Mesenchymal stem cell (in vitro differentiated cells and primary cell): ENCODE measurements at places on chromosomes 7 and 10.

DNA sequence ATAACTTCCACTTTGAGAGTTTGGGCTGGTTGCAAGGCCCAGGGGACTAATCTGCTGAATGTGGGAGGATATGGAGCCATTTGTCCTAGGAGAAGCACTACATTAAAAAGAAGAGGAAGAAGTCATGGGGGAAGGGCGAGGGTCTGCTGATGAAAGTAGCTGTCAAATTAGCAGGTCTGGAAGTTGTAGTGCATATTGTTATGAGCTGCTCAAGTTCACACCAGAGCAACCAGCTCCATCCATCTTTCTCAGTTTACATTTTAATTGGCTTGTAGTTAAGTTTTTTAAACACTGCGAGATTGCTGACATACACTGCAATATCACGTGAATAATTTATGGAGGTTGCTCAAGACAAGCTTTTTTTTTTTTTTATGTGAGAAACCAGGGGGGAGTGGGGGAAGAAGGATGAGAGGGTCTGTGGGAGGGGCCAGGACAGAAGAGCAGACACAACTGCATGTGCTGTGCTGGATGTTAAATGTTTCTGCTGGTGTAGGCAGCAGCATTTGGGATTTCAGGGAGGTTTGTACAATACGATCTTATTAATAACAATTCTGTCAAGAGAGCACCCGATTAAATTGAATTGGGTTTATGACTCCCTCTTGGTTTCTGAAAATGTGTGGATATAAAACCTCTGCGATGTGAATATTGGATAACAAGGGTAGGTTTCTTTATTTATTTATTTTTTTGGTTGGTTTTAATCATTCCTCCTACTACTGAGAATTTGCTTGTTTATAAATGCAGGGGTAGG lies 759.0 kb upstream of the GALNT17 start:
- no peak for DNase-seq

GRCh38 chr10:35225204-35225603 lies 98.6 kb downstream of the CREM start:
- no peak for DNase-seq

DNA sequence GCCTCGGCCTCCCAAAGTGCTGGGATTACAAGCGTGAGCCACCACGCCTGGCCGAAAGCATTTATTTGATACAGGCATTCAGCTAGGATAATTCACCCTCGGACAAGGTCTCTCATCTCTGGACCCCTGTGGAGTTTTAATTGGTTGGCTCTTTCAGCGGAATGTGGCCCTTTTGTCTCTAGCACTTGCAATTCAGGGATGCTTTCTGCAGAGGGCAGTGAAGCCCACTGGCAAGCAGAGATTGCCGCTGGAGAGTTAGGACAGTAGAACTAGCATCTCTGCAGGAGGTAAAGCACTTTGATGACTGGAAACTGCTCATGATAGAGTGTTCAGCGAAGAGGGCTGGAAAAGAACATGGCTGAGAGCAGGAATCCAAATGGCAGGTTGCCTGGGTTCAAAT lies 62.0 kb downstream of the SUFU start:
- no peak for DNase-seq

DNA sequence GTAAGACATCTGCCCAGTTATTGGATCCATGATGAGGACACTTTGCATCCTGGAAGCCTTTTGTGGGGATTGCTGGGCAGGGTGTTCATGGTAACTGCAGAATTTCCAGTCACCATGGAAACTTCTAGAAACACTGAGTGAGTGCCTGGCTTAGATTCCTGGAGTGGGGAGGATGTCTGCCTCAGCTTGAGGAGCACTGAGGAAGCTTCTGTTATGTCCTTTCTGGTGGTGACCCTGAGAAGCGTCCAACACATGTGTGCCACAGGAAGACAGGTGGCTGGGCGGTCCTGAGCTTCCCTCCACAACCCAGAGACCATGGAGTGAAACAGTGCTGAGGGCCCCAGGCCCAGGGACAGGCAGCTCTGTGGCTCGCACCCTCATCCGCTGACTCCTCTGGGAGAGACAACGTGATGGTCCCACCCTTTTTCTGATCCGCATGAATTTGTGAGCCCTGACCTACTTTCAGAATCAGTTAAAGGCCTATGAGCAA lies 191.8 kb upstream of the CXCL12 start:
- DNase-seq = peak; percentile 3

DNA sequence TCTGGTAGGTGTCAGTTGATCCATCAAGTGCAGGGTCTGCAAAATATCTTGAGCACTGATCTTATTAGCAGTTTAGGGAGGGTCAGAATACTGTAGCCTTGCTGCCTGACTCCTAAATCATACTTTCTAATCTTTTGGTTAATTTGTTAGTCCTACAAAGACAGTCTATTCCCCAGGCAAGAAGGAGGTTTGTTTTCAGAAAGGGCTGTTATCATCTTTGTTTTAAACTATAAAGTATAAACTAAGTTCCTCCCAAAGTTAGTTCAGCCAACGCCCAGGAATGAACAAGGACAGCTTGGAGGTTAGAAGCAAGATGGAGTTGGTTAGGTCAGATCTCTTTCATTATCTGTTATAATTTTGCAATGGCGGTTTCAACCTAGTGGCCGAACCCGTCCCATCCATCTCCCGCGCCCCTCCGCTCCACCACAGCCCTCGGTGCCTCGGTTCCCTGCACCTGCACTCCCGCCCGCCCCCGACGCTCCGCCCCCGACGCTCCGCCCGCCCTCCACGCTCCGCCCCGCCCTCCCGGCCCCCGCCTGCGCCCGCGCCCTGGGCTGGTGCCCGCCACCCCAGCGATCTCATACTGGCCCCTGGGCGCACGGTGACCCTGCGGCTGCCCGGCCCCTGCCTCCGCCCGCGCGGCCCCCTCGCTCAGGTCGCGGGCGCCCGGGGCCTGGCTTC lies at the start of gene ADCK2:
ADCK2 (plus strand) TSS at position 564 of the 681 bp plus-strand sequence. CDS start 386 bp downstream, outside the sequence.
- DNase-seq = no peak

GRCh38 chr7:155000795-155001194 lies 2.1 kb downstream of the PAXIP1 start:
- DNase-seq = no peak

GRCh38 chr7:65285906-65286864 lies 87.5 kb upstream of the ZNF92 start:
- DNase-seq = no peak

DNA sequence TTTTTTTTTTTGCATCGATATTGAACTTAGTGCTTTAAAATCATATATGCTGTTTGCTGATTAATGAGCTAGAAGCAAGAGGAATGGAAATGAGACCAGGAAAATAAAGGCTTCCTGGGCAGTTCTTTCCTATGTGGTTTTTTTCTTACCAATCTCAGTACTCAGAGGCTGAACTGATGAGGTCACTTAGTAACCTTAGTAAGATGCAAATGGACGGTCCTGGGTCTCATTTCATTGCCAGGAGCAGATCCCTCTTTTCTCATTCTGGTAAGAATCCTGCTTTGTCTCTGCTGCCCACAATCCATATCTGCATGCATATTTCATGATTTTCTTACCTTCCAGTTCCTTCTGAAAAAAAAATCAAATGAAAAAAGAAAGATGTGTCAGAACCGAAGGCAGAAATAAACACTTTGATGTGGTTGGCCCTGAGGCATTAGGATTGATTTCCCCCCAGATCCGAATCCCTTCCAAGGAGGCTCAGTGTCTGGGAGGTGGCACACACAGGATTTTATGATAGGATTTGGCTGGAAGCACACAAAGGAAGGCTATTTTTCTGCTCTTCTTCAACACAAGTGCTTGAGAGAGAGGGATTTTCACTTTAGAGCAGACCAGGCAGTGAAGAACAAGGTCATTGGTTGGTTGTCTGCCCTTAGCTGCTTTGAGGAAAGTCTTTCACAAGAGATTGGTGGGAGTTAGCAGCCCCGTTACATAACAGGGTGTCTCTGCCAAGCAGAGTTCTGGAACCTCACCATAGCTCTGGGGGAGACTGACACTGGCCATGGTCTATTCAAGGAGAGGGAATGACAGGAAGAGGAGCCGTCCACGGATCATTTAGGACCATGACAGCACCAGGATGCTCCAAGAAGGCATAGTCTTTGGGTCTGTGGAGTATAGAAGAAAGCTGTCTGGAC lies 150.0 kb downstream of the CAMK1D start:
- DNase-seq = no peak

DNA sequence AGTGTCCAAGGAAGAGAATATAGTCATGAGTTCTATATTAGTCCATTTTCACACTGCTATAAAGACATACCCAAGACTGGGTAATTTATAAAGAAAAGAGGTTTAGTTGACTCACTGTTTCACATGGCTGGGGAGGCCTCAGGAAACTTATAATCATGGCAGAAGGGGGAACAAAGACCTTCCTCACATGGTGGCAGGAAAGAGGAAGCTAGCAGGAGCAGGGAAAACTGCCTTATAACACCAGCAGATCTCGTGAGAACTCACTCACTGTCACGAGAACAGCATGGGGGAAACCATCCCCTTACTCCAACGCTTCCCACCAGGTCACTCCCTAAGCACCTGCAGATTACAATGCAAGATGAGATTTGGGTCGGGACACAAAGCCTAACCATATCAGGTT lies 139.0 kb upstream of the ZNF438 start:
- DNase-seq = no peak

GRCh38 chr7:17118412-17118811 lies 180.0 kb upstream of the AHR start:
- no peak for DNase-seq

DNA sequence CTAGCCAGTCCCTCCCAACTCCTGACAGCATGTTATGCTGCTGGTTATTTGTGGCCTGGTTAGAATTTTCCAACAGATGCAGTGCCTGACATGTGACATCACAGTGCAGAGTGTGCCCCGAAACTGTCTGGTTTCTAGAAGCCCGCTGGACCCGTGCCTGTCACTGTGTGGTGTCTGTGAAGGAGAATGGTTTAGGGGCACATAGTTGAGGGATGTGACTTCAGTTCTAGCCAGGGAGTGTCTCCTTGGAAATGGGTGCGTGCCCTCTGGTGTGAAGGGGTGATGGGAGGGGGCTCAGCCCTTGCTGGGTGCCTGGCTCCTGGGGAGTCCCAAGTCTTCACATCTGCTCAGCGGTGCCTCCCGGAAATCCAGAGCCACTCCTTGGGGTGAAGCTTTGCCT lies 303.6 kb downstream of the GLRX3 start:
- no peak for DNase-seq

- DNase-seq = no peak
These were observed 32.8 kb upstream of the TAS2R16 start for GRCh38 chr7:123028339-123028738.

DNA sequence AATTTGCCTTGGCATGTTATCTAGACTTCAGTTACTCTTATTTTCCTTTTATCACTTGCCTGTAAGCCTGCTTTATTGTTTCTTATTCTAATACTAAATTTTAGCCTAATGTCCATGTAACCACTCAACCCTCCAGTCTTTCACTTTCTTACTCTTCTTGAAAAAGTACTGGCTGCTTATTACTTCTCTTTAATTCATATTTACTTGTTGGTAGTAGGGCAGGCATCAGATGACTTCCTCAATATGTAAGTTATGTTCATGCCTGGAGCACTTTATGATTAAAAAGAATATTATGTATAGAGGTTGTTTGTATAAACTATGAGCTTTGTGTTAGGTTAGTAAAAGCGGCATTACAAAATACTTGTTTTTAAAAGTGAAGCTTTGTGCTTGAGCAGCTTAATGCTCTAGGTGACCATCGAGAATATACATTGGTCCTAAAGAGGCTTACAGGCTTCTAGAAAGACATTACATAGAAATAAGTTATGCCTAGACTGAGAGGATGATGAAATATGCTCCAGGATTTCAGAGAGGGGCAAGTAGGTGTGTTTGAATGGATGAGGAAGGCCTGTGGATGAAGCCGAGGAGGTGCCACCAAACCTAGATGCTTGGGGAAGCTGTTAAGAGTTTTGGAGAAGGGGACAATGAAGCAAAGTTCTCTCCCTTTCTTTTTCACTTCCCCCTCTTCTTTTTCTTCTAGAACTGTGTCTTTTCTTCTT lies 207.1 kb upstream of the HDAC9 start:
- DNase-seq = no peak

- peak; percentile 37 for DNase-seq
These were observed 22.0 kb upstream of the FZD1 start for GRCh38 chr7:91242097-91242844.

DNA sequence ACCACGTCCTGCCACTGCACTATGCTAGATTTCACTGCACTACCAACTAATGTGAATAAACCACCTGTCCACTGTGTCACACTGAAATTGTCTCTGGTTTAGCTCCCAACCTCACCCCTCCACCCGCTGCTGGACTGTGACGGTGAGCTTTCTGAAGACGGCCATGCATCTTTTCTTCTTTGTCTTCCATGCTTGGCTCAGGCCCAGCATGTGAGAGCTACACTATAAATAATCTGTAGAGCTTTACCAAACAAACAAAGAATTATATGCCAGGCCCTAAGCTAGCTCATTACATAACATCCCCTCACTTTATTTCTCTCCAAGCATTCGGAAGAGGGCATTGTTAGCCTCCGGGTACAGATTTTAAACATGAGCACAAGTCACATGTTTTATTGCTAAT lies 633.2 kb downstream of the TNS3 start:
- no peak for DNase-seq
